H4 (cell line): ENCODE measurements at places on chromosomes 5 and 9. TPM values are rescaled to one million over a fixed set of nuclear protein-coding genes. Genes with fewer than 3 reads are reported as not detected.

Gene CETN3
- total RNA-seq: 25.8 and 26.0 TPM in 2 replicates

GRCh38 chr9:19127871-19128500 is 694 bp upstream of the PLIN2 start:
- no peak for DNase-seq

Gene PCDHGA2
- 0.99 and 1.6 TPM in 2 replicates for total RNA-seq

GRCh38 chr9:70765946-70766345 is 351.5 kb upstream of the KLF9 start:
- no peak for DNase-seq

DNA sequence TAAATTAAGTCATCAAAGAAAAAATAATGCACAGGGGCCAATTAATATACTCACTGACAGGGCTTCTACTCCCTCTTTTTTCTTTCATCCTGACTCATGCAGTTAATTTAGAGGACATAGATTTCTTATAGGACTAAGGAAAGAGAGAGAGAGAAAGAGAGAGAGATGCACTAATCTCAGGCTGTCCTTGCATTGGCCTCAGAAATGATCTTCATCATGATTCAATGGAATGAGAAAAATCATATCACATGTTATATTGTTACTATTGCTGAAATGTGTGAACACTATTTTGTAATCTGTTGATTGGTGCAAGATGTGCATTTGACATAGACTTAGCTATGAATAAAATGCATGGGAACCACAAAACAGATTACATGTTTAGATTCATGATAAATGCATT is 608.3 kb upstream of the NUDT12 start:
- DNase-seq: no peak

- DNase-seq: no peak
These were observed 20.7 kb downstream of the TCF7 start for GRCh38 chr5:134135091-134135655.

GRCh38 chr5:138275379-138275782 is 960 bp upstream of the GFRA3 start:
- no peak for DNase-seq

- DNase-seq: no peak
These were observed 3.0 kb downstream of the NKX2-5 start for GRCh38 chr5:173231996-173232498.

- DNase-seq: no peak
These were observed 439.9 kb downstream of the BRINP1 start for GRCh38 chr9:118929287-118929686.

Gene NR6A1
- 1.2 and 3.7 TPM in 2 replicates for total RNA-seq

DNA sequence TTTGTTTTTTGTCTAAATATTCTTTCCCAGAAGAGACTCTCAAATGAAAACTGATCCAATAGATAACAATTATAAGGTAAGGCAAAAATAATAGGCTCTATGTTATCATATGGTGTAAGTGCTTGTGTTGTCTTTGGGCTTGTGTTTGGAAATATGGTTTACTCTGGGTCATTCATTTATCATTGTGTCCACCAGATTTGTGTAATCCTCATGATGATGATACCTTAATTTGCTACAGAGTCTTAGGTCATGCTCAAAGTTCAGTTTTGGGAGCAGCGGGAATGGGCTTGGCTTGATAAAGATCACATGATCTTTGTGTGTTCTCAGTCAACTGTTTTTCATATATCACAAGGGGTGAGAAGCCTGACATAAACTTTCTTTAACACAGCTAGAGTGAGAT is 34.2 kb downstream of the PLPPR1 start:
- DNase-seq: no peak

DNA sequence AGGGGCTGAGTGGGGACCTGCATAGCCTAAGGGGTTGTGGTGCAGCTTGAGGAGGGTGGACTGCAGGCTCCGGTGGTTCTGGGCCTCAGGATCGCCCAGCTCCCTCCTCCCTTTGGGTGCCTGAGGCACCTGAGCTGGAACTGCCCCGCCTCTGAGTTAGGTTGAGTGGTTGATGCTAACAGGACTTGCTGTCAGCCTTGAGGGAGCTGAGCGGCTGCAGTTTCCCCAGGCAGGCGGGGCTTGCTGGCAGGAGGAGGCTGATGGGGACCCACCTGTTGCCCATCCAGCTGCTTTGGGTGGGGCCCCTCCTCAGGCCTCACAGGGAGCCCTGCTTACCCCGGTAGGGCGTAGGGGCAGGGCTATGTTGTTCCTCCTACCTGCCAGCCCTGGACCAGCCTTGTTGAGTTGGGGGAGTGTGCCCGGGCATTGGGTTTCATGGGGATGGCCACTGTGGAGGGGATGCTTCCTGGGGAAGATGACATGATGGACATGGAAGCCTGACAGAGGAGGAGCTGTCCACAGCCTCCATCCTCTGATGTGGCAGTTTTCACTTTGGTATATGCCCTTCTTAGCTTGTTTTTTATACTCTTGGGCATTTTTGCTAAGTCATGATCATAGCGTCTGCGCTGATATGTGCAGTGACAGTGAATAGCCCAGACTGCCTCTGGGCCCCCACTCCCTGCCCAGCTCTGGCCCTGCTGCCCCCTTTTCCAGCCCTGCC is 14.3 kb downstream of the WNK2 start:
- no peak for DNase-seq

DNA sequence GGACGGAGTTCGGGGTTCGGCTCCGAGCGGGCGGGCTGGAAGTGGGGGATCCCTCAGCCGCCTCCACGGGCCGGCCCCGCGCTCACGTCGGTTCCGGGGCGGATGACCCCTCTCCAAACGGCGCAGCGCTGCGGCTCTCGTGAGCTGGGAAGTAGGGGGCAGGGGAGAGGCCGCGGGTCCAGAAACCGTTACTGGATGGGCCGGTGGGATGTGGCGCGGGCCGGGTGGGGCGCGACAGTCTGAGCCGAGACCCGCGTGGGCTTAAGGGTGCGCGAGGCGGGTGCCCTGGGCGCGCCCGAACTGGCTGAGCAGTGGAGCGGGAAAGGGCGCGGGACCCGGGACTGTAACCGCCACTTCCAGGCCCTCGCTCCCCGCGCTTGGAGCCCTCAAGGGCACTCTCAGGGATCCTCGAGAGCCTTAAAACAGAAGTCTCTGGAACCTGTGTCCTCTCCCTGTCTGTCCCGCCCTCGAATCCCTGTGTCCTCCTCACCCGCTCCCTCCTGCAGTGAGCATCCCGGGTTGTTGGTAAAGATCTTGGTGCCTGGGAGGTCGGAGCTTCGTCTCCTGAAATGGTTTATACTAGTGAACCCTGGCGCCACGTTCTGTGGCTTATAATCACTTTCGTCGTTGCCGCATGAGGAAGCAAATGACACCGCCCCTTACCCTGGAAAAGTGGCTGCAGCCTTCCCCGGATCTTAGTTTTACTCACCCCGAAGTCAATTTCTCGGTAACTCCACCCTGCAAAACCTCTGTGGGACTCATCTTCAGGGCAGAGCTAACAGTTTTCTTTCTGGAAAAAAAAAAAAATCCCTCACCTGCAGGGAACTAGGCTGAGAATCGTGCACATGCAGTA is 571 bp upstream of the MARCHF11 start:
- no peak for DNase-seq

Gene HMCN2
- total RNA-seq: 0.10 TPM in 1 of 2 replicates, not detected in the other

- DNase-seq: no peak
These were observed 455.7 kb upstream of the NUDT12 start for GRCh38 chr5:104018299-104018698.

- peak; percentile 21 for DNase-seq
These were observed 30.3 kb downstream of the TYRP1 start for GRCh38 chr9:12723409-12724028.

GRCh38 chr5:67030289-67031056 is 166.1 kb downstream of the CD180 start:
- DNase-seq: no peak

Gene SLF1
- total RNA-seq: 11.3 and 13.9 TPM in 2 replicates

GRCh38 chr5:14929293-14930065 is 57.9 kb upstream of the ANKH start:
- no peak for DNase-seq
